ENCODE measurements at places on chromosomes 13 and 19.
A peak's percentile ranks its signal among the peaks of the same experiment; 100 is the strongest.

DNA sequence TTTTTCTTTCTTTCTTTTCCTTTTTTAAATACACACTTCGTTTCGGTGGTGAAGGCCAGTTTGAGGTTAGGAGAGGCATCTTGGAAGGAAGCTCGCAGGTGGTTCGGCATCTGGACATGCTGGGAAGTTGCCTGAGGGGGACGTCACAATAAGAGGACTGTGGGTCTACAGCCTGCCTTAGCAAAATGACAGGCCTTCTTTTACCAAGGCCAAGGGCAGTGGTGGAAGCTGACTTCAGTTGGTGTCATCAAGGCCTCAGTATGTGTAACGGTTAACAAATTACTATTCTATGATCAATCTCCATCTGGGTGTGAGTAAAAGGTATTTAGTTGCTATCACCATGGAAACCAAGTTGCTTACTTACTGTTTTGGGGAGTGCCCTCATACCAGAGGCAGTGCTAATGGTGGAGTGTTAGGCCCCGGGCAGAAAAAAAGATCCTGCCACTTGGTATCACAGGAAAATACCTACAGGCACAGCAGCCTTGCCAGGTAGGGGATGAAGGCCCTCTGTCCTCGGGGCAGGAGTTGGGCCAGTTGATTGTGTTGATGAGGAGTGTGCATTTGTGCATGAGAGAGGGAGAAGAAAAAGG lies 10.3 kb downstream of the ACTN4 start:
- peak; percentile 68 for DNase-seq

DNA sequence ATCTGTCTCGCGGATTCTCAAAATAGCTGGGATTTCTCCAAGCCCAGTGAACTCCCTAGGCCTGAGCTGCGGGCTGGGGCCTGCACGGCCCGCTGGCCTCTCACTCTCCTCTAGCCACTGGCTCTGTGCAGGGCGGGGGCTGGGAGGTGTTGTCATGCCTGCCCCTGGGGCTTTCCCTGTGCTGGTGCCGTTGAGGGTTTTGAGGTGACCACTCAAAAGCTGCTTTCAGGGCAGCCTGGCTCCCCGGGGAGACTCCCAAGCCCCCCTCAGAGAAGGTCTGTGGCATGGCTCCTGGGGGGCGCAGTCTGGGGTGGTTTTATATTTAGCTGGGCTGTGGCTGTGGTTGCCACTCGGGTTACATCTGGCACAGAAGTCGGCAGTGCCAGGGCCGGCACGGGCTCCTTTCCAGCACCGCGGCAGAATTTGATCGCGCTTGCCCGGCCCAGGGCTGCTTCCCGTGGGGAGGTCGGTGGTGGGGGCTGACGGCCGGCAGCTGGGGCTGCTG lies 10.0 kb downstream of the NDUFB7 start:
- no peak for DNase-seq

GRCh38 chr13:50267917-50268316 lies 252.7 kb downstream of the KCNRG start:
- no peak for DNase-seq

DNA sequence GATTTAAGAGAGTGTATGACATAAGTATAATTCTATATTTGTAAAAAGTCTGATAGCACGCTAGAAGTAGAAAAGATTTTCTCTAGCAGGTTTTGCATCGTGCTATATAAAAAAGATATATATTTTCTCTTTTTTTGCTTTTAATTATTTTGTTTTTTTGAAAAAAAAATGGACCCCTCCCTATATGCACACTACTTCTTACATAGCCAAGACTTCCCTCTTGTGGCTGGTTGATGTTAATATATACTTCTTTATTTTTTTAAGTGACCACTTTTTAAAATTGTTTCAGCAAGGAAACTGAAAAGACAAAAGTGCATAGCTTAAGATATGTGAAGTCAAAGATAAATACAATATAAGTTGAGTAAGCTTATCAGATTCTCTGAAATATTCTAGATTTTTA lies 1202.8 kb downstream of the DIAPH3 start:
- no peak for DNase-seq

DNA sequence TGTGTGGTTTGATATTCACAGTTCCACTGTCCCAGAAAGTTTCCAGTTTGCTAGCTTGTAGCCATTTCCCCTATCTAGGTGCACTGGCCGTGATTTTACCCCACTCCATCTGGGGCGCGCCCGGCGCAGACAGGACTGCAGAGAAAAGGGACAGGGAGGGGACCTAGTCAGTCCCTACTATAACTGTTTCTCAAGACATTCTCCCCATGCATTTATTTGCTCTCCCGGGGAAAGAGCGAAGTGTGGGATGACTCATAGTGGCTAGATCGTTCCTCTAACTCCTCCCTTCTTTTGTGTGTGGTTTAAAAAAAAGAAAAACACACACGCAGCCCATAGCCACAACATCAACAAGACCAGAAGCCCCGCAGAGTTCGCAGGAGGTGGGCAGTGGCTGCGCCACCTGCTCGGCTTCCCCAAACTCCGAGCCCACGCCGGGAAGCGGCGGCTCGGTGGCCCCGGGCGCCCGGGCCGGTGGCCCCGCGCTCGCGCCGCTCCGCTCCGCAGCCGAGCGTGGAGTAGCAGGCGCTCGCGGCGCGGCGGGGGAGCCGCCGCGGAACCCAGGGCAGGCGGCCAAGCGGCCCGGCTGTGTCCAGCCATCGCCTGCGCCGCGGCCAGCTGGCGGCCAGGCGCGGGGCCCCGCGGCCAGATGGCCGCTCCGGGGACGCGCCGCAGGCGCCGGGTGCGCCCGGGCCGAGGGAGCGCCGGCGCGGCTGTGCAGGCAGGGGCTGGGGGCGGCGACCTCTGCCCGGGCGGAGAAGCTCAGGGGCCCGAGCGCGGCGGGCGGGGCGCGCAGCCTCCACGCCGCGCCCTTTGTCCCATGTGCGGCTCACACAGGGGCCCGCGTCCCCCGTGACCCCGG lies 653 bp downstream of the TMTC4 start:
- DNase-seq = peak; percentile 74

- no peak for DNase-seq
Observed at GRCh38 chr13:42883771-42884467, 102.5 kb downstream of the FAM216B start.

DNA sequence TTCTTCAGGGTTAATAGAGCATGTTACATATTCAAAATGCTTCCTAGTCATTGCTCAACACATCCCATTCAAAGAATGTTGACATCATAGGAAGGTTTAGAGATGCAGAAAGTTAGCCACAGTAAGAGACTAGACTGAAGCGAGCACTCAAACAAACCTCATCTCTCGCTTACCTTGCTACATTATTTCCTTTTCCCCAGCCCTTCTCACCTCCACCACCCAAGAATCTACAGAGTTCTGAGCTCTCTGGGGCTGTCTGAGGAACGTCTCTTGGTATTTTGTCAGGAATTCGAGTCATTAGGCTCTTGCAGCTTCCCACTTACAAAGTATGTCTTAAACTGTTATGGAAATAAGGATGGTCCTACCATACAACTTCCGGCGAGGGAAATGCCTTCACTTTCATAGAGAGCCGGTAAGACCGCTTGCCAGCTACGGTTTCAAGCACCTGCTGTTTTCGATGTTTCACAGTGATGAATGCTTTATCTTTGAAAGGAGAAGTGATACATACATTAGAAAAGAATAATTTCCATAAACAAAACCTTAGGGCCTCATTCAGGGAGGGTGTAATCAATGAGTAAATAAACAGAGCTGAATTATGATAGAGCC lies 65.1 kb downstream of the FLT1 start:
- no peak for DNase-seq

GRCh38 chr13:97067017-97067895 lies 73.0 kb upstream of the OXGR1 start:
- no peak for DNase-seq

GRCh38 chr13:38180670-38181069 lies 169.0 kb upstream of the UFM1 start:
- DNase-seq = no peak

- no peak for DNase-seq
Observed at GRCh38 chr13:86567119-86567518, 767.9 kb upstream of the SLITRK6 start.

DNA sequence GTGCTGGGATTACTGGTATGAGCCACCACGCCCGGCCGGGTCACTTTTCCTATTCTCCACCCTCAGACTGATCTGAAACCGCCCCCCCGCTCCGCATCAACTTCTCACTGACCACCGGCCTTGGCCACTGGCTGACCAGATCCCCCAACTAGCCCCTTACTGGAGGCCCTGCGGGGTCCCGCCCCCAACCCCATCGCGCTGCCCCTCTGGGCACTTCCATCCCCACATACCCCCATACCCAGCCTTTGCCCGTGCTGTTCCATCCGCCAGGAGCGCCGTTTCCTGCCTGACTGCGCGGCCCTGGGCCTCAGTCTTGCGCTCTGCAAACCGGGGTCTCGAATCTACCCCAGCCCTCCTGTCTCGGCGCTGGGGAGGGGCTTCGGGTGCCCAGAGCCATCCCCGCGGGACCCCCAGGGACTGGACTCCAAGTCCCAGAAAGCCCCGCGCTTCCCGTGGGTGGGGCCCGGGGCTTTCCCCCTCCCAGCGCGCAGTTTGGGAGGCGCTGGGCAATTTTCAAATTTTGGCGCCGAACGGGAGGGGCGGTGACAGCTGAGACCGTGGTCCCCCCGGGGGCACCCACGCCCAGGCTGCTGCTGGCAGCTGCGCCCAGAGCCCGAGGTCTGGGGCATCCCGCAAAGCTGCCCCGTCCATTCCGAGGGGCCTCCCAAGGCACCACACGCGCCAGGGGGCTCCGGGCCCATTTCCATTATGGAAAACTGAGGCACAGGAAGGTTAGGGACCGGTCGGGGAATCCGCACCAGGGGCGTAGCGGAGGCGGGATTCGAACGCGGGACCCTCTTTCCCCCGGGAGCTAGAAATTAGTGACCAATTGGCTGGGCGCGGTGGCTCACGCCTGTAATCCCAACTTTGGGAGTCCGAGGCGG lies 5.2 kb upstream of the LMNB2 start:
- DNase-seq = peak; percentile 86

GRCh38 chr19:16076958-16077611 lies 790 bp downstream of the TPM4 start:
- DNase-seq = peak; percentile 74

DNA sequence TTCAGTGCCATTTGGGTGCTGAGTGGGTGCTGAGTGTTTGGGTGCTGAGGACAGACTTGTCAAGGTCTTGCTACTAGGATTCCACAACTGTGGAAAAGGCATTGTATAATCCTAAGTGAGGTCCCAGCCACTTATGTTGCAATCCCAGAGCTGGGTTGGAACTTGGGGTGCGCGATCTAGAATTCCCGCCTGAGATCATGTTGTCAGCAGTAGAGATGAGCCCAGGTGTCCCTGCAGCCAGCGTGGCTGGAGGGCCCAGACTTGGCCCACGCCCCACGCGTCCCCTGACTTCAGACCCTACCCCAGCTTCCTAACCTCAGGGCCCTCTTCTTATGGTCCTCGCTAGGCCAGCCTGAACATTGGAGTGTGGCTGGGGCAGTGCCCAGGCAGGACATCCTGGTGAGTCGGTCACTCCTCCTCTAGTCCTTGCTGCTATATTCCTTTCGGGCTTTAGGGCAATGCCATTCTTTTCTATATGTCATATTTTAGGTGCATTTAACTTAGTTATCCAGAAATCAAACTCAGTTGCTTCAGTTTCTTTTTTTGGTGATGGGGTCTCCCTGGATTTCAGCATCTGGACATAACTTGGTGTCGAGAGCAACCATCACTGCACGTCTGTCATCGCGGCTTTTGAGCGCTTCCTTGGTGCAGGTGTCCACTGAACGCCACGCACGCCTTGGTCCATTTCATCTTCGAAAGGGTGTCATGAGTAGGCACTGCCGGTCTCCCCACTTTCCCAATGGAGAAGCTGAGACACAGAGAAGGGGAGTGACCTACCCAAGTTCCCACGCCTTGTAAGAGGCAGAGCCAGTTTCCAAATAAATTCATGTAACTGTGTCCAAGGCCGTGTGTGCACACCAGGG lies 46.4 kb upstream of the F7 start:
- DNase-seq = no peak

- no peak for DNase-seq
Observed at GRCh38 chr19:10625003-10625761, at the start of gene SLC44A2. TSS of gene SLC44A2 (plus strand) at chr19:10625553. CDS start at chr19:10625634, 81 bp downstream.

DNA sequence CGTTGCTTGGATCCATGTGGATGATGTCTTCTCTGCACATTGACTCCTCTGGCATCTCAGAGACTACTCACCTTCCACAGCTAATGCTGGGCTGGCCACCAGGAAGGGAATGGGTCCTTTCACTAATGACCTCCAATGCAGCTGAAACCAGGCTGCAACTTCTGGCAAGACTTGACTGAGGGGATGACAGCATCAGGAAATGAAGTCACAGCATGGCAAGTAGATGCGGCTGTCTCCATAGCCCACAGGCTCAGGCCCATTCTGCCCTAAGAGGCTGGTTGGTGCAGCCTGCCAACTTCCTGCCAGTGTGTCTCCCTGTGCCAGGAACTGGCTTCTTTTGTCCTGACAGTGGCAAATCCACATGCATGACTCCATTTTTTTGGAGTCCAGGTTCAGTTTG lies 467.3 kb downstream of the TSHZ3 start:
- no peak for DNase-seq

- DNase-seq = no peak
Observed at GRCh38 chr13:105035092-105035491, 1500.4 kb downstream of the EFNB2 start.

DNA sequence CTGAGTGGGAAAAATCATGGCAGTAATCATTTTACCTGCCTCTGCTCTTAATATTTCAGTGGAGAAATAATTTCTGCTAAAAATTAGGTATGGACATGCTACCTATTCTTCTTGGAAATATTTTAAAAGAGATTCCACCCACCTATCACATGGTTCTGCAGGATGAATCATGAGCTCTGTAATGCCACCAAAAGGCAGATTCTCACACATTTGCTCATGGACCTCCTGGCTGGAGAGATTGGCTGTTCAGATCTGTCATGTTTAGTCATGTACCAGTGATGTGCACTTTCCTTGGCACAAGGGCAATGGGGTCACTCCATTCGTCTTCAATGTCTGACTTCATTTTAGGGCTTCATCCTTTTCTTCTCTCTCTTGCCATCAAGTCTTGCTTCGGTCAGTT lies 101.8 kb upstream of the MBNL2 start:
- no peak for DNase-seq

DNA sequence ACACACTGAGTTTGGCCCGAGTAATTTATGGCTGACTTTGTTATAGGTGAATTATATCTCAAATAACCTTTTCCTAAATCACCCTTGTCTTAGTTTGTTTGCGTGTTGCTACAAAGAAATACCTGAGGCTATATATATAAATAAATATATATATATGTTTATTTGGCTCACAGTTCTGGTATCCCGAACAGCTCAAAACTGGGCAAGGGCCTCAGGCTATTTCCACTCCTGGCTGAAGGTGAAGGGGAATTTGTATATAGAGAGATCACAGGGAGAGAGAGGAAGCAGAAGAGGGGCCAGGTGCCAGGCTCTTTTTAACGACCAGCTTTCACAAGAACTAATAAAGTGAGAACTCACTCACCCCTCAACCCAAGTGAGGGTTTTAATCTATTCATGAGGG lies 159.9 kb upstream of the STARD13 start:
- no peak for DNase-seq

- DNase-seq = no peak
Observed at GRCh38 chr19:1631557-1632100, 20.8 kb downstream of the TCF3 start.

GRCh38 chr19:10251792-10252694 lies at the start of gene MRPL4:
TSS of gene MRPL4 (plus strand) at chr19:10252214. CDS start at chr19:10252254, 40 bp downstream.
- DNase-seq = peak; percentile 99

Measured in activated effector memory CD4-positive, alpha-beta T cell treated with anti-CD3 and anti-CD28 coated beads, Interleukin-2, amount 50 U/mL, for 16 hours (primary cell).